ENCODE measurements at places on chromosomes 2 and 18.

GRCh38 chr2:116948258-116948657, 866.2 kb upstream of the DDX18 start:
- no peak for DNase-seq

DNA sequence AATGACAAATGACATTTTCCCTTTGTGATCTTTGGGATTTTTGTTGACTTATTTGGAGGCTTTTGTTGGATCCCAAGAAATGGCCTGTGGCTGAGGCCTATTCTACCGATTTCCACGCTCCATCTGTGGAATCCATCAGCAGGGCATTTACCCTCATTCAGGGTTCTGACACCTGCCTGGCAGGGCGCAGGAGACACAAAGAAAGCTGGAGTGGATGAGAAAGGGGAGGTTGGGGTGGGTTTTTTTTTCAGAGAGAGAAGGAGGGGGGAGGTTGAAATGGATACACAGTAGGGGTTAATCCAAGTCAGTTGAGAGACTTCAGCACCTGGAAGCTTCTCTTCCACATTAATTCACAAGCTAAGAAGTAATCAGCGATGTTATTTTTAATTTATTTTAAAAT, 59.7 kb downstream of the PAX3 start:
- DNase-seq = no peak

DNA sequence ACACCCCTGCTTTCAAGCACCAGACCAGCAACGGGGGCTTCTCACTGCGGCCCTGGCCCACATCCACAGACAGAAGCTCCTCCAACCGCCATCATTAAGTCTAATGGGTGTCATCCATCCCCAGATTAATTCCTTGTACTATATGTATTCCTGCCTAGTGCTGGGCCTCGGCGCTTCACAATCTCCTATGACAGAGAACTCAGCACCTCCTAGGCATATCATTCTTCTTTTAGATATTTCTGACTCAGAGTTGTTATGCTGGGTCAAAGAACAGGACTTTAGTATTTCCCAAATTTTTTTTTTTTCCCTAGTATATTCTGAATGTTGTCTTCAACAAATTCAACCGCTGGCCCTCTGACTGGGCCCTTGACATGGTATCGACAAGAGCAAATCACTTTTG, 83.2 kb upstream of the TFCP2L1 start:
- no peak for DNase-seq

DNA sequence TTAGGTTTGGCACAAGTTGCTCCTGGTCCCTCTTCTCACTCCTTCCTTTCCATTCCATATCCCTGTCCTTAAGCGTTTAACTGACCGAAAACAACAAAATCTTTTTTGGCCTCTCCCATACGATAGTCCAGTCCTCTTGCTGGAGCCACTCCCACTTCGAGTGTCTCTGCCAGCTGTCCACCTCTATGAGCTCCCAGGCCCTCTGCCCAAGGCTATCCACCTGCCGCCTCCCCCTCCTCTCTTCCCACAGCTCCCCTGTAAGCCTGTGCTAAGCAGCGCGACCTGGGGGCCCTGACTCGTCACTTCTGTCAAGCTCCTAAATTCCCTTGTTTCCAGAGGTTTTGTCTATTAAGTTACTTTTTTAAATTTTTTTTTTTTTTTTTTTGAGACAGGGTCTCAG, 47.0 kb upstream of the FOSL2 start:
- no peak for DNase-seq

DNA sequence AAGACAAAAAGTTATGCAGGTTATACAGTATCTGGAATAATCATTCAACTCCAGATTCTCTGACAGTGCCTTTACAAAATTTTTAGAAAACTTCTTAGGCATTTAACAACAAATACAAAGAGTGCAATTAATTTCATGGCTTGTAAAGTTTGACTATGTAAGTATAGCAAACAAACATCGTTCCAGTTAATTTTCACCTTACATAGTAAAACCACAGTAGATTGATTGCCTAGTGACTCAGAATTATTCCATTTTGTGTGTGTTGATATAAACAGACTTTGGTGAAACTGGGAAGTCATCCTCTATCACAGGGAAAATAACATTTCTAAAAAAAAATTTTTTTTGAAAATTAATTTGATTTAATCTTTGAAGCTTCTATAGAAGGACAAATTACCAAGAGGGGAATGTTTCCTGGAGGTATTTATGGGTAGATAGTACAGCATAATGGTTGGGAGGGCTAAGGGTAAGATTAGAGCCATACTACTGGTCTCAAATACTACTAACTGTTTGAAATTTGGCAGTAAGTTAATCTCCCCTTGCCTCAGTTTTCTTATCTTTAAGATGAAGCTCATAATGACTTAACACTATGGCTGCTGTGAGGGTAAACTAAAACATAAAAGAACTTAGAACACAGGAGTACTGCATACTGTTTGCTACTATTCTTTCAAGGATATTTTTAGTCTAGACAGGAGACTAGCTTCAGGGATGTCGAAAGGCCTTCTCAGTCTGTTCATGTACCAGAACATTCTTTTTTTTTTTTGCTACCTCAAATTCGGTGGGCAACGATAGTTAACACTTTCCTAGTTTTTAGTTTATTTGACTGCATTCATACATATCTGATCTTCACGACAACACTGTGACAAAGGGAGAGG, 19.6 kb downstream of the NDUFAF7 start:
- no peak for DNase-seq

DNA sequence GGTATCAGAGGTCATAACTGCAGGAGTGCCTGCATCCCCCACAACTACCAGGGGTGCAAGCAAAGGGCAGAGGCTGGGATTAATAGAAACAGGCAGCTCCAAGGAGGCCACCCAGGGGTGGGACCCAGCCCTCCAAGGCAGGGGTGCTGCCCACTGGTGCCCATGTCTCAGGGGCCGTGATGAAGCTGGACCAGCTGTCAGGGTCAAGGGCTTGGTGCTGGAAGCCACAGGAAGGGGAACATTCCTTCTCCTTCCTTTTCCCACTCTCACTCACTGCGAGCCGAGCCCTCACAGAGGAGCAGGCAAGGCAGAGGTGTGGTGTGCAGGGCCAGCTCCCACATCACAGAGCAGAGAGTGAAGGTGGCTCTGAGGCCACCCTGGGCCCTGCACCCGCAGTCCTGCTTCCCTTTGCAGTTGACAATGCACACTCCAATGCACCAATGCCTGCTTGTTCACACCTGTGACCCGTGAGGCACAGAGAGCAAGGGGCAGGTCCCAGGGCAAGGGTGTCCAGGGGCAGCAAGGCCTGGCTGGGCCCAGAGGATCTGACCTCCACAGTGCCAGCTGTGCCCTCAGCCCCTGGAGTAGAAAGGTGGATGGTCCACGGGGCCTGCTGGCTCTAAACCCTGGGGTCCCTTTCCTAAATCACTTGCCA, 28.7 kb downstream of the MLPH start:
- DNase-seq = no peak

GRCh38 chr2:26901326-26902183, 53.6 kb downstream of the DPYSL5 start:
- DNase-seq = no peak

DNA sequence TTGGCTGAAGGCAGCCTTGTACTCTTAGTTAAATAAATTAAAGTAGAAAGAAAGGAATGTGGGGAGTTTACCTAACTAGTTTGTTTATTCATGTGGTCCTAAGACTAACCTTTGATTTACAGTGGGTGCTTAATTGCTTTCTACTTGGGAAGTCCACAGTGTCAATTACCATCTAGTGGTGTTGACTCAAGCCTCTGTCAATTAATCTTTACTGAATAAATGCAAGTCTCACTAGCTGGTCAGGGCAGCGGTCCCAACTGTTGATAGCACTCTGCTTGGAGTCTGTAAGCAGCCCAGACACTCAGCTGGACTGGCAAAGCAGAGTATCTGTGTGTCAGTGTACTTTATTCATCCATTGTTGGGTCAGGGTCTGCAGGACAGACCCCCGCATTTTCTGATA, 15.8 kb downstream of the ZNF514 start:
- DNase-seq = no peak

DNA sequence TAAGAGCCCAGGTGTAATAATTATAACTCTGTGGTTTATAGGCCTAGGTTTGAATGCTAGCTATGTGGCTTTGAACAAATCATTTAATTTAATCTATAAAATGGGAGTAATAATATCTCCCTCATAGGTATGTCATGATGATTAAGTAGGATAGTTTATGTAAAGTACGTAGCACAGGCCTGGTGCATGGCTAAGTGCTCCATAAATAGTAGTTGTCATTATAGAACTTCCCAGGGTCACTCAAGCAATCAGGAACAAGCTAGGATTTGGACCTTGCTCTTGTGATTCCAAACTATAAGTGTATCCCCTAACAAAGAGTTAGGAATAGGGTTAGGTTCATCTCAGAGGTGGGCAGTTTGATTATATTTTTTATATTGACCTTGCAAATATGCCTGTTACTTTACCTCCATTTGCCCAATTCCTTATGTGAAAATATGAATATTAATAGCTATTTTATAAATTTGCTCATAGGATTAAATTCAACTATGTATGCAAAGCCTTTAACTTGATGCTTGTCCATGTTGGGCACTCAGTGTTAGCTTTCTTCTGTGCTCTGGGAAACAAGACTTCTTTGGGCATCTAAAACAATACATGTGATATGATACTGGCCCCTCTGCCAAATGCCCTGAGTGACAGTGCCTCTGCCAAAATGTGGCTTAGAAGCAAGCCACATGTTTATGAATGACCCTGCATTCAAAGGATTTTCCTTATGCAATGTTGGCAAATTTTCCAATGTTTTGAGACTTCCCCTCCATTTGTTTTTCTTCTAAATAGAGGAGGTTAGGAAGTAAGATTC, 353.6 kb downstream of the KIAA1328 start:
- DNase-seq = no peak

GRCh38 chr2:224816816-224817215, 100.7 kb upstream of the CCDC195 start:
- DNase-seq = peak; percentile 83
